ENCODE measurements at places on chromosomes 3 and 15.

DNA sequence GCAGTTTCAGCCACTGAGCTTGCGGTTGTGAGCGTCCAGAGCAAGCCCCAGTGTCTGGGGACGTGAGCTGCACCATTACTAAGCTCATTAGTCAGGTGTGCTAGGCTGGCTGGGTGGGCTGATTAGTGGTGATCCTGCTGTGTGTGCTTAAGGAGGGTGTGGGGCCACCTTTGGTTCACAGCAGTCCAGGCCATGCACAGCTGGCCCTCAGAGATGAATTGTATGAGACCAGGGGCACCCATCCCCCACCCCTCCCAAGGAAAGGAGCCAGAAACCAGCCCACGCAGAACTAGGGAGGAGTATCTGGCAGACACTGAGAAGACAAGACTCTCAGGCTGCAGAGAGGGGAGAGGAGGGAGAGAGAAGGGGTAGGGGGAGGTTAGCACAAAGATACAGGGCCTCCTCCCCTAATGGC lies 3.8 kb downstream of the TYRO3 start:
- no peak for DNase-seq

DNA sequence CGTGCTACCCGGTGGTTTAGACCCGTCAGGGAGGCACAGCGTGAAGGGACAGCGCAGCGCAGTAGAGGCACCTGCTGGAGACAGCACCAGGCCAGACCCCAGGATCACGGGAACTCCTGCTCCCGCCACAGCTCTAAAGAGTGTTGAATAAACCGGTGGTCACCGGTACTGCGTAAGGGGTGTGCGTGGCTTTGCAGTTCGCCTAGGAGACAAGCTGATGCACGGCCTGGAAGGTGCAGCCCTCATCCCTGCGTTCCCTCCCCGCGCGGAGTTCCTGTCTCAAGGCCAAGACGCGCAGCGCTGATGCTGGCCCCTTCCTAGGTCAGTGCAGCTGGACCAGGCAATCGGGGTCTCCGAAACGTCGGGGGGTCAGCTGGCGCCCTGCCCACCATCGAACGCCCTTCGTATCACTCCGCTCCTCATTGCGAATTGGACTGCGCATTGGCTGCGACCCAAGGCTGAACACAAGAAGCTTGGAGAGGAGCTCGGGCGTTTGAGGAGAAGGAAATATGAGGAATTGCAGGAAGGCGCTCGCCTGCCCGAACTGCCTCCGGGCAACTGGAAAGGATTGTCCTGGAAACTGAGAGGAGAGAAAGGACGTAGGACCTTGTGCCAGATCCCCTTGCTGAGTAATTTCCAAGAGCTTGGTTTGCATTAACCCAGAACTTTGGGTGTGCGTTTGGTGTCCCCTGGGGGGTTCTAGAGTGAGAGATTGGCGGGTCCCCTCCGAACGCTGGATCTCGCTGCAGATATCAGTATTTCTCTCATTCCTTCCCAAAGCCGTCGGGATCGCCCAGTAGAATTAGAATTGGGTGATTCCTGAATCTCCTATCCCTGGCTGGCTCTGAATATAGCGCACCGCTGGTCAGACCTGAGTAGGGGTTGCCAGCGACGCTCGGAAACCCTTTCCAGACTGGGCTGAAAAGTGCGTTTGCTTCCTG lies 2.3 kb upstream of the SOX14 start:
- no peak for DNase-seq

DNA sequence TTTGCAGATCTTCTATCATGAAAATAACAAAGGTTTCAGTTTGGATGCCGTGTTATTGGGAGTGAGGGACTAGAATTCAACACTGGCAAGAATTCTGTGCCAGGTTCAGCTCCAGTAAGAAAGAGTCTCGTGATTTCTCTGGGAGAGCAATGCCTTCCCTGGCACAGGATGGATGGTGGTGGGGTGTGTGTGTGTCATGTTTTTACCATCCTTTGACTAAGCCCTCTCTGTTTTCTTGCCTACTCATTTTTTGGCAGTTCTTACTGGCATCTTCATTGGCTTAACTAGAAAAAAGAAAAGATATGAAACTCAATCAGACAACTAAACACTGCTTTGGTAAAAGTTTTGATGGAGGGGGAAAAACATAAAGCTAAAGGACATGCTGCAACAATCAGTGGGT lies 86.6 kb downstream of the FMN1 start:
- no peak for DNase-seq

GRCh38 chr3:190883141-190883540 lies 20.6 kb upstream of the GMNC start:
- no peak for DNase-seq

GRCh38 chr3:47261301-47261700 lies 21.3 kb downstream of the KIF9 start:
- no peak for DNase-seq

- no peak for DNase-seq
Observed at GRCh38 chr3:30006111-30006510, 600.3 kb upstream of the TGFBR2 start.

DNA sequence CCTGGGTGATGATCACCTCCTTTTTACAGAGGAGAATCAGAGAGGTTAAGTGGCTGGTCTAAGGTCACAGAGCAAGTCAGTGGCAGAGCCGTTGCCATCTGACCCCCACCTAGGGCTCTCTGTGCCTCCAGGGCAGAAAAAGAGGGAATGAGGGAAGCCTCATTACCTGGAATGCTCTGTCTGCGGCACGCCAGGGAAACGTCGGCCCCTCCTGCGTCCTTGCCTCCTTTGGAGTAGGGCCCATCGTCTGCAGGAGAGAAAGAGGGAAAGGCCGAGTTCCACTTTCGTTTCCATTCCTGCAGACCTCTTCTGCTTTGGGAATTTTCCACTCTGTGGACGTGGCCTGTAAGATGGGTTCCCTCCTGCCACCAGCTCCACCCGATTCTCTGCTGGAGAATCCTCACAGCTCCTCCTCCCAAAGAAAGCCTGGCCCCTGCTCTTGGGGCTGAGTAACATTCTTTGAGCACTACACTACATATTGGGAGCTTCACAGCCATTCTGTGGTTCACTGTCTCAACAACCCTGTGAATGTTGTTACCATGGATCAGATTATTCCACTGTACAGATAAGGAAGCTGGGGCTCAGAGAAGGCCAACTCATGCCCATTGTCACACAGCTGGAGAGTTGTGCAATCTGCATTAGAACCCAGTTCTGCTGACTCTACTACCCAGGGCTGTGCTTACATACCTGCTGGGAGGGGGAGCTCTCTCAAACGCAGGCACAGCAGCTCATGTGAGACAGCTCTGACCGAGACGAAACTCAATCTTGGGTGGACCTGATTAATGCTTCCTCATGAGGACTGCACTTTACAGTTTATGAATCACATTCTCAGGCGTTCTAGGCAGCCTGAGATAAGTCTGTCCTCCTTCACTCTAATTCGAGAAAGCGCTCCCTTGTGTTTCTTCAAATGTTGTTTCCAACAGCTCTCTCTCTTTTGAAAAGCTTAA lies 14.2 kb downstream of the GRIP2 start:
- no peak for DNase-seq

GRCh38 chr3:162597226-162597625 lies 1100.6 kb downstream of the OTOL1 start:
- no peak for DNase-seq

- no peak for DNase-seq
Observed at GRCh38 chr3:140906785-140907184, 34.9 kb upstream of the SLC25A36 start.

DNA sequence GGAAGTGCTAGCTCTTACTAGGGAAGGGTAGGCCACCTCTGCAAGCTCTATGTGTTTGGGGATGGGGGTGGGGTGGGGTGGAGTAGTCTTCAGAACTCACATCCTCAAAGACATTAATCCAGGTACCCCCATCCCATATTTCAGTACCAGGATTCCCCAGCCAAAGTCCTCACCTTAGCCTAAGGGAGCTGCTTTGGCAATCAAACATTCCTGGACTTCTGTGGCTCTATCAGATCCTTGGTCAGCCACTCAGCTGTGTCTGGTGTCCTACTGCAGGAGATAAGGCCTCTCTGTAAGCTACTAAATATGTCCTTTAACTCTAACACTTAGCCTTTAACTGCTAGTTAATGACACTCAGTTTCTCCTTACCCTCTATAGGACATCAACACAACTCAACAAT lies 26.9 kb downstream of the FAM240A start:
- no peak for DNase-seq

DNA sequence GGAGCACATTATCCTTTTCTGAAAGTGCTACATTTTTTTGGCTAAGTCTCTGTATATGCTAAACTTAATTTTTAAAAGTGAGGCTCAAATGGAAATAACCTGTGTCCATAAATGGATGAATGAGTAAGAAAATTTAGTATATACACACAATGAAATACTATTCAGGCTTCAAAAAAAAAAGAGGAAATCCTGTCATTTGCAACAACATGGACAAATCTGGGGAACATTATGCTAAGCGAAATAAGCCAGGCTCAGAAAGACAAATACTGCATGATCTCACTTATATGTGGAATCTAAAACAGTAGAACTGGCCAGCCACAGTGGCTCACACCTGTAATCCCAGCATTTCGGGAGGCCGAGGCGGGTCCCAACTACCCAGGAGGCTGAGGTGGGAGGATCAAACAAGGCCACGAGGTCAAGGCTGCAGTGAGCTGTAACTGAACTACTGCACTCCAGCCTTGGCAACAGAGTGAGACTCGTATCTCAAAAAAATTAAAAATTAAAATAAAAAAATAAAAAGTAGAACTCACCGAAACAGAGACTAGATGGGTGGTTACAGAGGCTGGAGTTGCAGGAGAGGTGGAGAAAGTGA lies 25.8 kb downstream of the CCDC12 start:
- no peak for DNase-seq

DNA sequence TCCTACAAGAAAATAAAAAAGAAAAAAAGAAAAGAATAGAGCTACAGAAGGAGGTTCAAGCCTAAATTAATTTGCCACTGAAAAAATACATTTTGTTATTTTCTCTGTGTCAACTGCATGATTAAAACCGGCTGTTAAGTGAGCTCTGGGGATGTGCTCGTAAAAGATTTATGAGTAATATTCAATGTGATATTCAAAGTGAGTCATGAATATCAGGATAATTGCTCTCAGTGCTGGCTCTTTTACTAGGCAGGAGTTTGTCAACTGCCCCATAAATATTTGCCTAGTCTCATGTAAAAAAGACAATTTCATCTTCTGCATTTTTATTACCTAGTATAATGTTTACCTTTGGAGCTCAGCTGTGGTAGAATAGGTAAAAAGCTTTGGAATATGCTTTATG lies 78.9 kb downstream of the CDIN1 start:
- no peak for DNase-seq

- no peak for DNase-seq
Observed at GRCh38 chr3:17430582-17430981, 311.8 kb downstream of the TBC1D5 start.

DNA sequence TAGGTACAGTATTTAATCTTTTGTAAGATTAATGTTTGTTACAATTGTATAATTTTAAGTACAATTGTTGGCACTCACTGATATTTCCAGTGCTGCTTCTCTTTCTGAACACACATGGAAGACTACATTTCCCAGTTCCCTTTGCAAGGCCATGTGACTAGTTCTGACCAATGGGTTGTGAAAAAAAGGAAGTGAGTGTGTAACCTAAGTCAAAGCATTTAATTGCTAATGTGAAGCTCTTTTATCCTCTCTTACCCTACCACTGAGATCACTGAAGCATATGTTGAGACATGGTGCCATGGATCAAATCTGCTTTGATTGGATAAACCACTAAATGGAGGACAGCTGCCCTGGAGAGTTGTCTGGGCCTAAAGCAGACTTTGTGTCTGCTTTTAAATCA lies 83.9 kb upstream of the PLXND1 start:
- no peak for DNase-seq

Measured in stimulated activated CD8-positive, alpha-beta memory T cell treated with anti-CD3 and anti-CD28 coated beads, Interleukin-15, amount 100 ng/mL, for 48 hours (primary cell).